Endothelial cell (in vitro differentiated cells): ENCODE measurements at places on chromosomes 5 and 9.

GRCh38 chr5:82465235-82465634 lies 187.1 kb upstream of the RPS23 start:
- no peak for DNase-seq

GRCh38 chr5:157273131-157273556 lies 7.2 kb downstream of the CYFIP2 start:
- DNase-seq: no peak

GRCh38 chr5:96582343-96582742 lies 79.8 kb upstream of the CAST start:
- DNase-seq: no peak

- DNase-seq: no peak
Observed at GRCh38 chr5:16891033-16891432, 45.1 kb downstream of the MYO10 start.
